ENCODE measurements at places on chromosomes 16 and 17.

GRCh38 chr17:14330492-14330962, 29.6 kb downstream of the HS3ST3B1 start:
- no peak for DNase-seq

DNA sequence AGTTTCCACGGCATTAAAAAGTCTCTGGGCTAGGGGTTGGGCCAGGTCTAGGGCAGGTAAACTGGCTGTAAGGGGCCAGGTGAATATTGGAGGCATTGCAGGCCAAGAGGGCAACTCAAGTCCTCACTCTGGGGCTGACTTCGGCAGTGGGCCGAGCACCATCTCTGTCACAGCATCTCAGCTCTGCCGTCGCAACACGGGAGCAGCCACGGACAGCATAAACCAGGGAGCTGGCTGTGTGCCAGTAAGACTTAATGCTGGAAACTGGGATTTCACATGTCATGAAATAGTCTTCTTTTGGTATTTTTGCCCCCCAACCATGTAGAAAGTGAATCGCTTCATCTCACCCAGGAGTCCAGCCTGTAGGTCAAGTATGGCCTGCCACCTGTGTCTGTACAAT, 12.6 kb upstream of the LGALS9 start:
- no peak for DNase-seq

DNA sequence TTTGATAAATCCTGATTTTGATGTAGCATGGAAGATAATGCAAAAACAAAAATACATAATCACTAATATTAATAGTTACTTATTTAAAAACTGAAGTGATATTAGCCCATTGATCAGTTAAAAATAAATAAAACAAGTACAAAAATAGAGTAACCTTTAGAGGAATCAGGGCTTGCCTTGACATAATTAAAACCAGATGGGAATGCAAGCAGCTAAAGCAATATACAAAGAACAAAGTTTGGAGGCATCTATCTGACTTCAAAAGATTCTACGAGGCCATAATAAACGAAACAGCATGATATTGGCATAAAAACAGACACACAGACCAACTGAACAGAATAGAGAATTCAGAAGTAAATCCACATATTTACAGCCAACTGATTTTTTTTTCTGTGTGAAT, 15.0 kb upstream of the HEATR3 start:
- DNase-seq = no peak

- no peak for DNase-seq
These were observed 7.4 kb downstream of the GIP start for GRCh38 chr17:48960834-48961515.

DNA sequence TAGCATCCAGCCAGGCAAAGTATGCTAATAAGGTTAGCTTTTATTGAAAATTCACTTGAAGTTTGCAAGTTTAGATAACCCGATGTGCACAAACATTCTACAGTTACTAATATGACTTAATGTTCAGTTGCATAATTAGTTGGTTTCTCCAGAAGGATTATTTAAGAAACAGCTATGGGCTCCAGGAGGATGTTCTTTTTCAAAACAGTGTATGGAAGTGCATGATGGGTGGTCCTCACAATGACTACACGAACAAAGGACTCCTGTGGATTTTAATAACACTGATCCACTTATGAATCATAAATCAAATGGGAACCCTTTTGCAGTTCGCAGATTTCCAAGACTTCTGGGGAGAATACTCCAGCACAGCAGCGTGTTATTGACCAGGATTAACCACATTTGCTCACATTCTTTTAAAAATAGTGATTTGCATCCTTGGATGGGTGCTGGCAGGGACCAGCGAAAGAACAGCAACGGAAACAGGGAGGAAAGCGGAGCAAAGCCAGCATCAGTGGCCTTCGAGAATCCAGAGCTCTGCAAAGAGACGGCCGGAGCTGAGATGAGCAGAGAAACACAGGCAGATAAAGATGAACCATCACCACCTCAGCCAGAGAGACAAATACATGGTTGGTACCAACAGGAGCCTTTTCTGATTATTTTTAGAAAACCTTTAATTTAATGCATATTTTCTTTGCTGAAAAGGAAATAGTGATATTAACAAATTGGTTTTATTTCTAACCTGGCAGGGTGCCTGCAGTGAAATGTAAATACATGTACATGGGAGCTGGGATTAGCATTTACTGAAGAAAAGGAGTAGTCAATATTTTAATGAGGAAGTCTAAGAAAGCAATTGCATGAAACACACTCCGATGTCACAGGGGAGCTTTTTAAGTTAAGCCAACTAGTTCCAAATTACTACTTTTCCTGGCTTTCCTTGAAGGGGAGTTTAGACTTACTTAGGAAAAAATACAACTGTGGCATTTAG, 623.2 kb upstream of the ZFHX3 start:
- no peak for DNase-seq

- no peak for DNase-seq
These were observed 175.7 kb upstream of the ZKSCAN2 start for GRCh38 chr16:25433388-25433787.

DNA sequence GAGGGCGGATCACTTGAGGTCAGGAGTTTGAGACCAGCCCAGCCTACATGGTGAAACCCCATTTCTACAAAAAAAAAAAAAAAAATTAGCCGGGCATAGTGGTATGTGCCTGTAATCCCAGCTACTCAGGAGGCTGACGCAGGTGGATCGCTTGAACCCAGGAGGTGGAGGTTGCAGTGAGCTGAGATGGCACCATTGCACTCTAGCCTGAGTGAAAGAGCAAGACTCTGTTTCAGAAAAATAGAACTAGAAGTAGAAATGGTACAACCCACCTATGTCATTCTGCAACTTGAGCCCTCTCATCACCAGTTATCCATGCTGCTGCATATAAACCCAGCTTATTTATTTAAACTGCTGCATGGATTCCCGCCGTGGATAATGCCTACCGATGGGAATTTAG, 1.6 kb downstream of the SCNN1B start:
- no peak for DNase-seq

DNA sequence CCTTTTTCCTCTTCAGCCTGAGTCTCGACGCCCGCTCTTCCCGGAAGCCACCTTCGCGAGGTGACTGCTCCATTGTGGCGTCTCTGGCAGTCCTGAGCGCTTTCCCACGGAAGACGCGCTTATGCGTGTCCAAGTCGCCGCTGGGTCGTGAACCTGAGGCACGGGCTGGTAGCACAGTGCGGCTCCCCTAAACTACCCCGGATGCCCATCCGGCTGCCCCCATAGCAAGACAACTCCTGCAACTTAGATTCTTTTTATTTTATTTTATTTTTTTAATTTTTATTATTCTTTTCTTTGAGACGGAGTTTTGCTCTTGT, 2.1 kb upstream of the ESRP2 start:
- DNase-seq = no peak

GRCh38 chr16:75065149-75065505, 51.5 kb downstream of the LDHD start:
- no peak for DNase-seq

GRCh38 chr17:2043785-2044184, 2.0 kb downstream of the OVCA2 start:
- DNase-seq = no peak

DNA sequence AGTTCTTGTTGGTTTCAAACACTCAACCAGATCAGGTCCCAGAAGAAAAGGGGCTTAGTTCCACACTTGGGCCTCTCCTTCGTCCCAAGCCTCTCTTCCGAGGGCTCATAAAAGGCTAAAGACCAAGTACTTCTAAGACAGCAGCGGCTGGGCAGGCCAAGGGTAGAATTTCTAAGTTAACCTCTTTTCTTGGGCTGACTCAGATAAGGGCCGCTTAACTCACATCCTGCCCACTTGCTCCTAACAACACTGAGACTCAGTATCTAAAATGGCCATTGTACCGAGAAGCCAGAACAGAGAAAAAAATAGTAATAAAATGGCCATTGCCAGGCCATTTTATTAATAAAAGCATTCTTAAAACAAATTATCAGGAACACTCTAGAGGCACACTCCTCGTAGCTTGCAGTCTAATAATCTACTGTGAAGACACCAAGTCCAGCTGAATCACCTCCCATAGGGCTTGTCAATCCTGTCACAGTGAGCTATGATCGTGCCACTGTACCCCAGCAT, 42.1 kb downstream of the RANBP10 start:
- no peak for DNase-seq

DNA sequence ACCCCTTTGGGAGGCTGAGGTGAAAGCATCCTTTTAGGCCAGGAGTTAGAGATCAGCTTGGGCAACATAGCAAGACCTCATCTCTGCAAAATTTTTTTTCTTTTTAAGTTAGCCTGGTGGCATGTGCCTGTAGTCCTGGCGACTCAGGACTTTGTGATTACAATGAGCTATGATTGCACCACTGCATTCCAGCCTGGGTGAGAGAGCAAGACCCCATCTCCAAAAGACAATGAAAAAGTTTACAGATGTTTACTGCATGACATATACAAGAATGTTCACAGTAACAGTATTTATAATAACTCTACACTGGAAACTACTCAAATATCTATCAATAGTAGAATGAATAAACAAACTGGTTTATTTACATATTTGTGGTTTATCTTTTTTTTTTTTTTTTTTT, 33.1 kb upstream of the CCL22 start:
- no peak for DNase-seq

- no peak for DNase-seq
These were observed 51.2 kb downstream of the COPRS start for GRCh38 chr17:31807846-31808245.

DNA sequence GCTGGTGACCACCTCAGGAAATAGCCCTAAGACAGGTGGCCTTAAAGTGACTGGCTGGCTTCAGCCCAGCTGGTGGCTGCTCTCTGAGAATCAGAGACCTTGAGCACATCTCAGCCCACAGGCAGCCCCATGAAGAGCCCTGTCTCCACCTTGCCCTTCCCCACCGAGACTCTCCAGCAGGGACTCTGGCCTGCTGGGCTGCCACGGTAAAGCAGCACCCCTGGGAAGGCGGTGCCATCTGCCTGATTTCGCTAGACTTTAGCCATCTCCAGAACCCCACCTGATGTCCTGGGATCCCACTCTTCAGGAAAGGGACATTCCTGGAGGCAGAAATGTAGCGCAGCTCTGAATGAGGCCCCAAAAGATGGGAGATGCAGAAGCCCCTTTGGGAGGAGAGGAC, 45.2 kb upstream of the LGALS9 start:
- DNase-seq = no peak

- no peak for DNase-seq
These were observed 23.8 kb upstream of the SLC12A3 start for GRCh38 chr16:56841233-56841632.

DNA sequence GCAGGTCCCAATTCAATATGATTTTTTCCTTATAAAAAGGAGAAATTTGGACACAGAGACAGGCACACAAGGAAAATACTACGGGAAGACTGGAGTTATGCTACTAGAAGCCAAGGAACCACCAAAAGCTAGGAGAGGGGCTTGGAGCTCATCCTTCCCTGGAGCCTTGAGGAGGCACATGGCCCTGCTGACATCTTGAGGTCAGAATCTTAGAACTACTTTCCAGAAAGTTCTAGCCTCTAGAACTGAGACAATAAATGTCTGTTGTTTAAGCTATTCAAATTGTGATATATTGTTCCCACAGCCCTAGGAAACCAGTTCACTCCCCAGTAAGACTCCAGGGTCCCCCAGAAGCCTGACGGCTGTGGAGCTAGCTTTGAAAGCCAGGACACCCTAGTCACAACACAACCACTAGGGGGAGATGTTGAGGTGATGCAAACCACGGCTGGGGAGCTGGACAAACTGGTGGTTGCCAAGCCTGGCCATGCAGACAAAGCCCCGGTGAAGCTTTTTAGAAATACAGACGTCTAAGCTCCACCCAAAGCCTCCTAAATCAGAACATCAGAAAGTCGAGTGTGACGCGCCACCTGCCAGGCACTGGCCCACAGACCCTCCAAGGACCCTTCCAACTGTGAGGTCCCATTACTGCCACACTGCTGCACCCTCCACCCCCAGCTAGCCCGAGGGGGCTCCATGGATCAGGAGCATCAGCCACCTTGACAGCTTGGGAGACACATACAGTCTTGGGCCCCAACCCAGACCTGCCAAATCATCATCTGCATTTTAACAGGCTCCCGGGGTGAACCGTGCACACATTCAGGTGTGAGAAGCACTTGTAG, 106.4 kb downstream of the SLC39A11 start:
- DNase-seq = no peak

DNA sequence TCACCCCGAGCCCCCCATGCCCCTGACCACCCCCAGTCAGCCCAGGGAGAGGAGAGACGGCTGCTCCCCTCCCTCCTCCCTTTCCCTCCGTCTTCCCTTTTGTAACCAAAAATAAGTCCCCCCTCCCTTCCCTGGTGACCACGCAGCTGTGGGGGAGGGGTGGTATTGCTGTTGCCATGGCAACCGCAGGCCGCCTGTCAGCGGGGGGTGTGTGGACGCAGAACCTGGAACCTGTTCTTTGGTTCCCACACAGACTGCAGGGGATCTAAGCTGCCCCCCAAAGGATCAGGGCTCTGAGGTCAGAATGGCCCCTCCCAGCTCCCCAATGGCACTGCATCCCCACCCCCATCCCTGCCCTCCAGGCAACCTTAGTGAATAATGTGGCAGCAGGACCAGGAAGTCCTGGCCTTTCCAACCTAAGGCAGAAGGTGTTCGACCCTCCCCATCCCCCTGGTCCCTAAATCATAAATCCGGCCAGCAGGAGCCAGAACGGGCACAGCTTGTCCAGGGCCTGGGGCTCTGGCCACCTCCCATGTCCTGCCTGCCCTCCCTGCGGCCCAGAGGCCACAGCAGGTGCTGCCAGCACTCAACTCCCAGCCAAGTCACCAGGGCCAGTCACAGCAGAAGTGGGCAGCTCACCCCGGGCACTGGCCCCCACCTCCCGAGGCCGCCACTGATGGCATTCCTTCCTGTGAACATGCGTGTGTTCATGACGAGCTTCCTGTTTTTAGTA, 12.0 kb downstream of the CA4 start:
- no peak for DNase-seq

- no peak for DNase-seq
These were observed 7.3 kb downstream of the TRIM65 start for GRCh38 chr17:75889454-75889853.

DNA sequence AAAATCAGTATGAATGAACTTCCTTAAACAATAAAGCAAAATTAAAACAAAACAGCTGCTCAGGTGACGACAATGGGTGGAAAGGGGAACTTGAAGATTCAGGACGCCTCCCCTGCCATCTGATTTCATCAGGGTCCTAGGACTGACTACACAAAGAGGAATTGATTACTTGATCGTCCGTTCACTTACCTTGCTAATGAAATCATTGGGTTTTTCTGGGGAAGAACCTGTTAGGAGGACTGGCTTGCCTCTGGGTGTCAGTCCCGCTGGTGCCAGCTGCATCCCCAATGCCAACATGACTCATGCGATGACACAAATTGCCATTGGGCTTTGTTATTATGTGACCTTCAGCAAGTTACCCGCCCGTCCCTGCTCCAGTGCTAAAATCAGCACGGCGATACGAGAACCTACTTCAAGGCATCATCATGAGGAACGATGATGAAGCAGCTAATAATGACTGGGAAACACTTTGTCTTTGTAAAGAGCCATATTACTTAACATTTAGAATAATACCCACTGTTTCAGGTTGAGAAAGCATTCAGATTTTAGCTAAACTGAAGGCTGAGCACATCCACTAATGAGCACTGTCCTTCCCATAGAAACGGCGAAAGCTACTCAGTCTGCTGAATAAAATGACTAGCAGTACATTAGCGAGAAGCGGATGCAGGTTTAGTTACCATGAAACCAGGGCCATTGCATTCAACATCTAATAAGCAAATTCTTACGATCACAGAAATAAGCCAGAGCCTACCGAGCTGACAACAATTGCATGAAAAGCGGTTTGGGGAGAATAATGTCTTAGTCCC, 139.4 kb downstream of the ZFHX3 start:
- no peak for DNase-seq
